ENCODE measurements at places on chromosomes 1 and 21.

DNA sequence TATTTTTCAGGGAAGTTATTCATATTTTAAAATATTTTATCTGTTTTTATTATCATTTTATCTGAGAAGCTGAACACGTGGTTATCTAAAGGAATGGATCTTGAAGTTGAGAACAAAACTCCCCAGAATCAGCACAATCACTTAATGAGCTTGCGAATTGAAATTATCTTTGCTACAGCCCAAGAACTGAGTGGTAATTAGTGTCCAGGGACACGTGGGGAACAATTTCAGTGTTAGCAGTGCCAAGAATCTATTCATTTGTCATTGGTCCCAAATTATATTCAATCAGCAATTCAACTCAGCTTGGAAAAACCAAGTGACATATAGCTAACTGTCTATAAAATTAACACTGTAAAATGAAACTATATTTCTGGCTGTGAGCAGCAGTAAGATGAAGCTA, 197.6 kb upstream of the UBE2U start:
- no peak for DNase-seq

GRCh38 chr1:73411479-73411878, 786.5 kb downstream of the LRRIQ3 start:
- no peak for DNase-seq

- DNase-seq = no peak
Measured at GRCh38 chr21:15352009-15352408, 287.2 kb upstream of the NRIP1 start.

DNA sequence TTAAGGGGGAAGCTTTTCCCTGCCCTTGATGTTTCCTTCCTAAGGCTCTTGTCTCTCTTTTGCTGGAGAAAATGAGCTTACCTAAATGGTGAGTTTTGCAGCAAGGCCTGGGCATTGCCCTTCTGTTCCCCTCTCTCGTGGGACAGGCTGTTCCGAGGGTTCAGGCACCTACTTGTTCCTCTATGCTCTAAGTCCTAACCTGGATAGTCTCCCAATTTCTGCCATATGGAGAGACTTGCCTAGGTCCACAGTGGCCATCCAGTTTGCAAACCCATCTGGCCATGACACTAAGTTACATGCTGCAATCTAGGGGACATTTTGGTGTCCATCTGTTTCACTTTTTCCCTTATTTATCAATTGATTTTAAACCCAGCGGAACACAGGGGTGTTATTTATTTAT, 192.0 kb upstream of the KIAA0040 start:
- no peak for DNase-seq

DNA sequence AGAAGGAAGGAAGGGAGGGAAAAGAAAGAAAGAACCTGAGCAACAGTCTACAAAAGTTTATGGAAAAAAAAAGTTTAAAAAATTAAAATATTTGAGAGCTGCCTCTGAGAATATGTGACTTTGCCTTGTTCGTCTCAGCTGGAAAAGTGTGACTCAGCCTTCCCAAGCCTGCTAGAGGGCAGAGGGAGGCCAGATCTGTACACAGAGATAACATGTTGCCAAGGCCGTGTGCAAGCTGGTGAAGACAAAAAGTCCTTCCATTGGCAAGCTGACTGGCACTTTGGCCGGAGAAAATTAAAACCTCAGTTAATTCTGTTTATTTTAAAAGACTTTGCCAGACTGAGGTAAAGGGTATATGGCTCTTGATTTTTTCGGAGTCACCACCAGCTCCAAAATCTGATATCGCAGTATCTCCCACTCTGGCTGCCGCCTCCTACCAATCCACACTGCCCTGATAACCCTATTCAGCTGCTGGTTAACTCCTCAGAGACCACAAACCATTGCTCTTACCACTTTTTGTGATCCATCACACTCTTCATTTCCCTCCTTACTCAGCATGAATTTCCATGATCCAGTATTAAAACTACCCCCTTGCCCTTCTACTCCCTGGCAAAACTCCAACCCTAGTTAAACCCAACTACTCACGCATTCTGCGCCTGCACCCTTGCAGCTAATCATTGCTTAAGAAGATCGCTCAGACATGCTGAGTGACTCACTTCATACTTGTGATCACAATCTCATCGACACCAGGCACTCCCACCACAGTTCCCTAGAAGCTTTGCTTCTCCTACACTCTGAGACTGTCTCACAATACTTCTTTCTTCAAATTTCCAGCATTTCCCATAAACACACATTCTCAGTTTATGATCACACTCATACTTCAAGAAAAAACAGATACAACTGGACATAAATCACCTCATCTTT, 5.7 kb upstream of the PPP1R15B start:
- peak; percentile 56 for DNase-seq

DNA sequence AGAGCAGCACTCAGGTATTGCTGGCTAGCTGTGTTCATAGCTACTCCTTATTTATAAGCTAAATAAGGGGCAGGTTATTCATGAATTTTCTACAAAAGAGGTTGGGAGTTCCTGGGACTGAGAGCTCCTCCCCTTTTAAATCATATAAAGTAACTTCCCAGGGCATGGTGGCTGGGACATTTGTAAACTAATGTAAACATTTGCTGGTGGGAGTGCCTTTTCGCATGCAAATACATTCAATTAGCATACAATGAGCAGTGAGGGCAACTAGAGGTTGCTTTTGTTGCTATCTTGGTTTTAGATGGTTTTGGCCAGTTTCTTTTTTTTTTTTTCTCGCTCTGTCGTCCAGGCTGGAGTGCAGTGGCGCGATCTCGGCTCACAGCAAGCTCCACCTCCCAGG, 43.4 kb downstream of the GNPAT start:
- no peak for DNase-seq

DNA sequence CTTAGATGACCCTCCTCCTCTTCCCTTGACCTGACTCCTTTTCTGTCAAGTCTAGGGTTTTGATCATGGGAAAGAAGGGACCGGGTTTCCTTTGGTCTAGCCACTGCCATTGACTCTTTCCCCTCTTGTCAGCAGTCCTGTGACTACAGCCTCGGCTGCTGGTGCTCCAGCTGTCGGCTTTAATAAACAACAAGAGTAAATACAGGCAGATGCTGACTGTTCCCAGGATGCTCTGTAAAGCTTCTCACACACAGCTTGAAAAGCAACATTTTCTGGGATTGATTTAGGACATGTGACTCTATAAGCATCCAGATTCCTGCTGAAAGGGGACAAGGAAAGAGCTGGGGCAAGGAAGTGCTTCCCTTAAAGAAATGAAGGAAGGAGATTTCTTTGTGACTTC, 53.5 kb upstream of the CTTNBP2NL start:
- no peak for DNase-seq

DNA sequence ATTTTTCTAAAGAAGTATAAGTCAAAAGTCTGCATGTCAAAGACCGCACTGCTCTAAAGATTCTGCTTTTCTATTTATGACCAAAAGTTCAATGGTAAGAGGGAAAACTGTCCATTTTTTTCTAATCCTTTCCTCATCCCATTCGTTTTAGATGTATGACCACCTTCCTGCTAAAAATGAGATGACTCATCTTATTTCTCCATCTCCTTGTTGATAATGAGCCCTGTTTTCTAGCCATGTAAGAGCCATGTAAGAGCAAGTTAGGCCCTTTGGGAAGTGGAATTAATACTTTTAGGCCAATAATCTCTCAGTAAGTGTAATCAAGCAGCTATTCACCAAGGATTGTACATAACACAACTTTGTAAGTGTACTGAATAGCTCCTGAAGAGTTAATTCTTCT, 475.6 kb upstream of the B3GALT2 start:
- DNase-seq = no peak

GRCh38 chr1:157819896-157820295, at the start of gene FCRL1:
FCRL1 (minus strand) TSS chr1:157820120; CDS start chr1:157820037, 83 bp downstream.
- no peak for DNase-seq

DNA sequence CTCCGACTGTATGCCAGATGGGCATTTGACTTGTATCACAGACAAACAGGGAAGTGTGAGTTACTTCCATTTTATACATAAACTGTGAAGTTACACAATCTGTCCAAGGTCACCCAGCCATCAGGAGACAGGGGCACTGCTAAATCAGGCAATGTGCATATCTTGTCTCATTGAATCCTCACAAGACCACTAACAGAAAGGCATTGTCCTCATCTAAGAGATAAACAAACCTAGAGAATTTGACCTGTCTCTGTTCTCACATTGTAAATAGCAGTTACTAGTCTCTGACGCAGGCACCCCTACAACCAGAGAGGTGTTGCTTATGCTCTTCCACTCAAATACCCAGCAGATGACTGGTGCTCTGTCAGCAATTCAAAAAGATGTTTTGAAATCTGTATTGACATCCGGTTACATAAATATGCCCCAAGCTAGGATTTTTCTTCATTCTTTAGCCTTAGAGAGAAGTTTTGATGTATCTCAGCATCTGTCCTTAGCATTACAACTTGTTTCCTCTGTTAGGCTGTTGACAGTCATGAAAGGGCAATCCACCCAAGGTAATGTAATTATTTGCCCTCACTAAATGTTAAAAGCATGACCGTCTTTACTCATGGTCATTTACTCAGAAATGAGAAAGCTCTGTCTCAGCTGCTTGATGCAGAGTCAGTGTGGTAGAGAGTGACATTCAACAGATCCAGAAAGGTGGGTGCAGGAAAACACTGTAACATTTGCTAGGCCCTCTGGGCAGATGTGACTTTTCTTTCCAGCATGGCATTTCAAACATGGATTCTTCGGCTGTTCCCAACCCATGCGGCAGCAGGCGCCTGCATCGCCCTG, 51.9 kb upstream of the ZNF326 start:
- DNase-seq = no peak

GRCh38 chr1:200506471-200506870, 96.6 kb upstream of the ZNF281 start:
- DNase-seq = no peak

DNA sequence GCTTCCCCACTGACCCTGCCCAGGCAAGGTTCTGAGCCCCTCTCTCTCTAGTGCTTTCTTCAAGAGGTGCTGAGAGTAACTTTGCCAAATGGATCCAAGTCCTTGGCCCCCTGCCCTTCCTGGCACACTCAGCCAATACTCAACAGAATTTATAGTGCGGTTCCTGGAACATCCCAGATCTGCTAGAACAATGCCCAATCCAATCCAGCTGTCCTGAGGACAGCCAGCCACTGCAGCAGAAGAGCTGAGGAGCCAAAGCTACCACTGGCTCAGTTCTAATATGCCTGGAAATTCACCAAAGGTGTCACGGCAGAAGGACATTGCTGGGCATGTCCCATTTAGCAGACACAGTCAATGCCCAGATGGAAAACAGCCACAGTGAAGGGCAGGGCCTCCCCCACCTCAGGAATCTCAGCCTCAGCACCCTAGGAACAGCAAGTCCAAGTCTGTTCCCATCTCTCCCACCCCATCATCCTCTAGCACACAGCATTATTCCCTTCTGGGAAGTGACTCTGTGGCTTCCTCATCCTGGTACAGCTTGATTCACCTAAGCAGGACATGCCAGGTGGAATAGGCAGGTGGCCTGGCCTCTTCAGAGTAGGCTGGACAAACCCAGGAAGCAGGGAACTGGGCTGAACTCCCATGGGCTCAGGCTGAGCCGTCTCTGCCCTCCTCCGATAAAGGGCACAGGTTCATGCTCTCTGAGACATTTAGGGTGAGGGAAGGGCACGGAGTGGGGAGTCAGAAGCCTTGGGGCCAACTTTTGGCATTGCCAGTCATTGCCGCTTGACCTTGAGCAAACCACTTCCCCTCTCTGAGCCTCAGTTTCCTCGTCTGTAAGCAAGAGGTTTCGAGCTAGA, 24.6 kb downstream of the PMVK start:
- DNase-seq = peak; percentile 58

- DNase-seq = no peak
Measured at GRCh38 chr1:231801042-231801585, 174.5 kb downstream of the DISC1 start.

DNA sequence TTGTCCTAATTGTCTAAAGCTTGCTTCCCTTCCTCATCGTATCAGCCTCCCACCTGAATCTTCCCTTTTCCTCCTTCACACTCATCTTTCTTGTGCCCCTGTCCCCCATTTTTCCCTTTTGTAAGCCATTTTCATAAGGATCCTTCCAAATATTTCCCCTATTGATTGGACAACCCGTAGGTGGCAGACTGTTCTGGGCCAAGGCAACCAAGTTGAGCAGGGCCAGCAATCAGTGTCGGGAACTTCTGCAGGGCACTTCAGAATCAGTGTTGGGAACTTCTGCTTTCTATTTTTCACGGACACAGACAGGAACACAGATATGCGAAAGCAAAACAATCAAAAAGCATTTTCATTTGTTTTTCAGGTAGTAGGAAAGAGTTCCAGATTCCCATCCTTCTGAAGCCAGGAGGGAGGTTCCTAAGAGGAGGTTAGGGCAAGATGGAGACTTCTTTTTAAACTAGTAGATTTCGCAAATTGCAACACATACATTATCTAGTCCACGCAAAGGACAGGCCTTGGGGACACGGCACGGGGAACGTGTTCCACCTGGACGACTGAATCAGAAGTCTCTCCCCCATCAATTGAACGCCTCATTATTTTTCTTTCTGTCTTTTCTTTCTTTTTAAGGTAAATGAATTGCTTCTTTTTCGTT, 691 bp upstream of the MPZL1 start:
- peak; percentile 56 for DNase-seq

DNA sequence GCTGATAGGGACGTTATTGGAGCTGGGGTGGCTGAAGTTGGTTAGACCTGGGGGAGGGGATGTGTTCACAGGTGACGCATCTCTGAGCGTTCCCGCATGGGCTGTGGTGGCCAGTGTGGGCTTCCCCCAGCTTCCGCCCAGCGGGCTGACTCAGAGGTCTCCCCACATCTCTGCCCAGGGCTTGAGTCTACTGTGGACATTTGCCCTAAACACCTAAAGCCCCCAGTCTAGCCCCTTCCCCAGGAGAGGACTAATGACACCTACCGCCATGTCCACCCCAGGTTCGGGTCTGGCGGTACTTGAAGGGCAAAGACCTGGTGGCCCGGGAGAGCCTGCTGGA, 2.0 kb downstream of the AGRN start:
- DNase-seq = no peak

DNA sequence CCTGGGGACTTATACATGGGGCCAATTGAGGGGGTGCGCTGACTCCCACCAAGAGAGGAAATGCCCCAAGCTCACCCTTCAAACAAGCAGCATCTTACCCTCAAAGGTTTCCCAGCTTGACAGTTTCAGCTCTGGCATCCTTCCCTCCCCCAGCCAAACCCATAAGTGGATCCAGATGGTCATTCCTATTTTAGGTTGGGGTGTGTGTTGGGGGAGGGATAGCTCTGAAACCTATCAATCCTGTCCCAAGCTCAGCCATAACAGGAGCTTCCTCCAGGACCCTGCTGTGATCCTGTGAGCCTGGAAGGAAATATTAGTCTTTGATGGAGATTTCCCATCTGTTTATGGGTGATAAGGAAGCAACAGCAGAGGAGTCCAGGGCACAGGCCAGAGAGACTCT, 3.4 kb upstream of the TMEM222 start:
- no peak for DNase-seq

- no peak for DNase-seq
Measured at GRCh38 chr1:162040001-162040400, 16.3 kb upstream of the OLFML2B start.
